ENCODE measurements at places on chromosomes 1 and 21.

DNA sequence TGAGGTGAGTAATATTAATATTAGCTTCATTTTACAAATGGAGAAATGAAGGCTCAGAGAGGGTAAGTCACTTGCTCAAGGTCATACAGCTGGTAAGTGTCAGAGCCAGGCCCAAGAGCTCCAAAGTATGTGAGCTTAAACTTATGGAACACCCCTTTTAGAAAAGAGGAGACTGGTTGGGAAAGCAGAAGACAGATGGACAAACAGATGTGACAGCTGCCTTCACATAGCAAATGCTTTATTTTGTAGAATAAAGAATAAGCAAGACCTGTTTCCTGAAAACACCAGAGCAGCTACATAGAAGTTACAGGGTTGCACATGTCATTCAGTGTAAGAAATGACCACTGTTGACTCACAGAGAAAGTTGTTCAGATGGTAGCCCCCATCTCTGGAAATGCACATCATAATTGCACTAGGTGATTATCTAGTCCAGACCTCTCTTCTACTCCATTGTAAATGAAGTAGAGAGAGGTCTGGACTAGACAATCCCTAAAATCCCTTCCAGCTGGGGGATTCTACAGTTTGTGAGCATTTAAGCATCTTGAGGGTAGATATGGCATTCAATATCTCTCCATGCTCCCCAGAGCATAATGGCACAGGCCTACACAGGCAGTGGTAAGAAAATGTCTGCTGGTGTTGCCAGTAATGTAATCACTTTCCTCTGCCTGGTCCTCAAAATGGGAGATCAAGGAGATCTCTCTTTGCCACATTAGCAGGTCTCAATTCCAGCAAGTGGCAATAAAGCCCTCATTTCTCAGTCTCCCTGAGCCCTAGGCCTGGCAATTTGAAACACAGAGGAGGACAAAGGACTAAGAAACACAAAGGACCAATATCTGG is 188.2 kb upstream of the FGGY start:
- no peak for DNase-seq

GRCh38 chr1:232462213-232462612 is 167.7 kb downstream of the SIPA1L2 start:
- no peak for DNase-seq

DNA sequence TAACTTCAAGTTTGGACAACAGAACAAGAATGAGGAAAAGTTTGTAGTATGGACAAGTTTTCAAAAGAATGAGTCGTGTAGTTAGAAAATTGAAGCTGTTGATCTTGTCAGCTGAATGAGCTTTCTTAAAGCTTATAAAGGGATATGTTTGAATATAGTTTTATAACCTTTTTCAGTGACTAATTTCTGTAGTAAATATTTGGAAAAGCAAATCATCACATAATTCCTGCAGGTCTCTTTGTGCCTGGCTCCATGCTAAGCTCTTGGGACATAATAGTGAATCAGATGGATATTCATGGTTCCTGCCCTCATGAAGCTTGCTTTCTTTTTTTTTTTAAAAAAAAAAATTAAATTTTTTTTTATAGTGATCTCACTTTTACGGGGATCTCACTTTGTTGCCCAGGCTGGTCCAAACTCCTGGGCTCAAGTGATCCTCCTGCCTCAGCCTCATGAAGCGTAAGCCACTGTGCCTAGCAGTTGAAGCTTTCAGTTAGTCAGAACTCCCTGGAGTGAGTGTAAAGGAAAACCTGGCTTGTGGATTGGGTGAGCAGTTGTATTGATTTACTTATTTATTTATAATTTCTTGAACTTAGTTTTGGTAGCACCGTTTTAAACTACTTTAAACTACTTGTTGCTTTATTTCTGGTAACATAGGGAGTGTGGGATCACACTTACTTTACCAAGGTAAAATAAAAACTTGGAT is 15.5 kb downstream of the DYRK1A start:
- DNase-seq, result no peak

GRCh38 chr1:33081554-33082305 is 777 bp downstream of the AZIN2 start:
- DNase-seq, result no peak

DNA sequence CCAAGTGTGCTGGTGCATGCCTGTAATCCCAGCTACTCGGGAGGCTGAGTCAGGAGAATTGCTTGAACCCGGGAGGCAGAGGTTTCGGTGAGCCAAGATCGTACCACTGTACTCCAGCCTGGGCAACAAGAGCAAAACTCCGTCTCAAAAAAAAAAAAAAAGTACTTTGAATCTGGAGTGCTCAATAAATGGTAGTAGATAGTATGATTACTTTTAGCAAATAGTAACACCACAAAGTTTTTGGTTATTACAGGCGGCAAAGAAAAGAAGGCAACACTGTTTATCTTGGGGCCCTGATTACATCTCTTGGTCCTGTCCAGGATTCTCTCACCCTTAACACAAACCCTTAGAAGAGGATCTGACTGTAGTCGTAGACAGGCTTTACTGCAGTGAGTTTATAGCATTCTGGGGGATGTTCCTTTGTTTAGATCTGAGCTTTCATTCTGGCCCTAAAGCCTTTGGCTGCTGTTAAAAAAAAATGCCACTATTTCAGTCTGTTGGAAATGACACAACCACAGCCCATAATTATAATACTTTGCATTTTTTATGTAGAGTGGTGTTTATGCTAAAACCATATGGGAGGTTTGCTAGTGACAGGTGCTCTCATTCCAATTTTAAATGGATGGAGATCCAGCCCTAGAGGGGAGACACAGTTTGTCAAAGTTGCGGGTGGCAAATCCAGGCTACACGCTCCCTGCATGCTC is 79.7 kb upstream of the SLC2A1 start:
- DNase-seq, result no peak

GRCh38 chr1:66984491-66984890 is 59.7 kb downstream of the MIER1 start:
- no peak for DNase-seq

- DNase-seq, result no peak
These were observed 12.3 kb upstream of the DENND2D start for GRCh38 chr1:111212634-111213335.

GRCh38 chr1:219928791-219929118 is 398 bp upstream of the SLC30A10 start:
- no peak for DNase-seq

DNA sequence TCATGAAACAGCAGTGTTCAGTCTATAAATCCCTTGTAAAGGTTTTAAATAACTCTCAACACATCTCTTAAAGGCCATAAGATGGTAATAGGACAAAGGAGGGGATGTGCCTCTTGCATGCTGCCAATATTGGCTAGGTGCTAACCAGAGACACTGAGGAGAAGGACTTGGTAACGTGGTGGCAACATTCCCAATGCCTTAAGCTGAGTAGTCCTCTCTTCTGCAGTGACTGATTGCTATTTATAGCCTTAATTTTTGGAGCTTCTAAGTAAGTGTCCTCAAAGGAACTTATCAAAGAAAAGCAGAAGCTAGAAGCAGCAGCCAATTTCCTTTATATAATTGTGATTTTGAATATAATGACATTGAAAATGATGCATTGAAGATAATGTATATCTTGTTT is 63.0 kb downstream of the DPT start:
- DNase-seq, result no peak

- no peak for DNase-seq
These were observed 172.1 kb downstream of the HHAT start for GRCh38 chr1:210500831-210501230.

- DNase-seq, result no peak
These were observed 80.5 kb upstream of the RALGPS2 start for GRCh38 chr1:178644308-178645120.

GRCh38 chr1:45522324-45523104 is 830 bp upstream of the PRDX1 start:
- DNase-seq, result no peak

GRCh38 chr1:53158900-53159299 is 16.5 kb upstream of the SLC1A7 start:
- no peak for DNase-seq

GRCh38 chr1:11053758-11054137 is 6.1 kb downstream of the SRM start:
- DNase-seq, result no peak

- no peak for DNase-seq
These were observed 12.1 kb downstream of the CLCA2 start for GRCh38 chr1:86436041-86436440.

GRCh38 chr21:26473471-26473870 is 99.6 kb downstream of the CYYR1 start:
- no peak for DNase-seq

DNA sequence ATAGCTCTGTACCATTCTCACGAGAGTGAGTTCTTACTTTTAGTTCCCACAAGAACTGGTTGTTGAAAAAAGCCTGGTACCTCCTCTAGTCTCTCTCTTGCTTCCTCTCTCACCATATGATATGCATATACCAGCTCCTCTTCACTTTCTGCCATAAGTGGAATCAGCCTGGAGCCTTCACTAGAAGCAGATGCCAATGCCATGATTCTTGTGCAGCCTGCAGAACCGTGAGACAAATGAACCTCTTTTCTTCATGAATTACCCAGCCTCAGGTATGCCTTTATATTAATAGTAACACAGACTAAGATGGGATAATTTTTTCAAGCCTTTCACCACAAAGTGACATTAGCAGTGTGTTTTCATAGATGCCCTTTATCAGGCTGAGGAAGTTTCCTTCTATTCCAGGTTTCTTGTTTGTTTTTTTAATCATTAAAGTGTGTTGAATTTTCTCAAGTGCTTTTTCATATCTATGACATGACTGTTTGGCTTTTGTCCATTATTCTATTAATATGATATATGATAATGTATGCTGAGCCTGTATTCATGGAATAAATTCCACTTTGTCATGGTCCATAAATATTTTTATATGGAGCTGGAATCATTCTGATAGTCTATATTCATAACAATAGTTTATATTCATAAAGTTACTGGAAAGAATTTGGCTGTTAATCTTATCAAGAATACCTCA is 40.7 kb upstream of the C1orf185 start:
- no peak for DNase-seq

DNA sequence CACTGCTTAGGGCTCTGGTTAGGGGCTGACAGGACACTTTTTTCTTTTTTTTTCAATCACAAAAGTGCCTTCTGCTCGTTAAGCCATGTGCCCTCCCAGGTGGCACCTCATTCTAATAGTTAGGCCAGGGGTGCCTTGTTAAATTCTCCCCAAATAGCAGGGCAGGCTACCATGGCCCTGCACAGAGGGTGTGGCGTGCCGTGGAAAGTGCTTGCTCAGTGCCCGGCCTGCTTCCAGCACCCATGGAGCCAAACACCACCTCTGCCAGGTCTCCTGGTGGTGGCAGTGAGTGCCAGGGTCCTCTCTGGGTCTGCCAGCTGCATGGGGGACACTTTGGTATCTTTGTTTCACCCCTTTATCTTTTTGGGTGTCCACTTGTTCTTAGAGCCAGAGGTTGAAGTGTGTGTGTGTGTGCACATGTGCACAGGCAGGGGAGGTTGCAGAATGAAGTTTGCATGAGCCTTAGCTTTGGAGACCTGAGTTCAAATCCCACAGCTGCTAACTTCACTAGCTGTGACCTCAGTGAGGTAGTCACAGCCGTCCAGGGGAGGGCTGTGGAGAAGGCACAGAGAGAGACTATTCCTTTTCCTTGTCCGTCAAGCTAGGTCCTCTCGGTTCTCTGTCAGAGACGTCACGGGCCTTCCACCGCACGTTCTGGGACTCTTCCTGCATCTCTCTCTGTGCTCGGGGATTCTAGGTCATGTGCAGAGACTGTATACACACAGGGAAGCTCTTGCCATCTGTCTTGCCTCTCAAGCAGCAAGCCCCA is 39.9 kb upstream of the CSF3R start:
- DNase-seq, result no peak

GRCh38 chr21:34890724-34891612 is 158.1 kb downstream of the RUNX1 start:
- DNase-seq, result peak; percentile 43

DNA sequence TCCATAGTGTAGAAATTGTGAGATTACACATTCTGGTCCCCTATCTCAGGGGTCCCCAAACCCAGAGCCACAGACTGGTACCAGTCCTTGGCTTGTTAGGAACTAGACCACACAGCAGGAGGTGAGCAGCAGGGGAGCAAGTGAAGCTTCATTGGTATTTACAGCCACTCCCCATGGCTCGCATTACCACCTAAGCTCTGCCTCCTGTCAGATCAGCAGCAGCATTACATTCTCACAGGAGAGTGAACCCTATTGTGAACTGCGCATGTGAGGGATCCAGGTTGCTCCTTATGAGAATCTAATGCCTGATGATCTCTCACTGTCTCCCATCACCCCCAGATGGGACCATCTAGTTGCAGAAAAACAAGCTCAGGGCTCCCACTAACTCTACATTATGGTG is 229.7 kb upstream of the IRF2BP2 start:
- no peak for DNase-seq

DNA sequence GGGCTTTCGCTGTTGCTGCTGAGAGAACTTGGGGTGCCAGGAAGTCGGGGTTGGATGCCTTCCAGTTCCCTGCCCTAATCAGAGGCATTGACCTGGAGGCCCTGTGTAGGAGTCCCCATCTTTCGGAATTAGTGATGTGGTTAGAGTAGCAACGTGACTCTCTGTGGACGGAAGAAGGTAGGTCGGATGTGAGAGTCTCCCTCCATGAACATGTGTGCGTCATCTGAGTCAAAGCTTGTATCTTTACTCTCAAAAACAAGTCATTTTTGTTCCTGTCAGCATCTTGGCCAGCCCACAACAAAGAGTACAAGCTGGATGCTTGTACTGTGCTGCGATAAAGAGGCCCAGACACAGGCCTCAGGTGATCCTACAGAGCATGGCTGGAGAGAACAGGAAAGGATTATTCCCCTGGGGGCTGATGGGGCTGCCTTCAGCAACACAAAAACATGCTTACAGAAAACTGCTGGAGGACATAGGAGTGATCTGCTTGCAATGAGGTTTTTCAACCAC is 31.0 kb upstream of the IL10 start:
- DNase-seq, result no peak

Measured in bone marrow (tissue), 2 donors.